Activated CD4-positive, alpha-beta T cell treated with anti-CD3 and anti-CD28 coated beads, Interleukin-2, Interleukin-6, amounts not matched to agents 100 ng/mL and 50 ng/mL, durations not matched to agents 16 hours and 8 hours (primary cell): ENCODE measurements at places on chromosomes 1 and 21.

DNA sequence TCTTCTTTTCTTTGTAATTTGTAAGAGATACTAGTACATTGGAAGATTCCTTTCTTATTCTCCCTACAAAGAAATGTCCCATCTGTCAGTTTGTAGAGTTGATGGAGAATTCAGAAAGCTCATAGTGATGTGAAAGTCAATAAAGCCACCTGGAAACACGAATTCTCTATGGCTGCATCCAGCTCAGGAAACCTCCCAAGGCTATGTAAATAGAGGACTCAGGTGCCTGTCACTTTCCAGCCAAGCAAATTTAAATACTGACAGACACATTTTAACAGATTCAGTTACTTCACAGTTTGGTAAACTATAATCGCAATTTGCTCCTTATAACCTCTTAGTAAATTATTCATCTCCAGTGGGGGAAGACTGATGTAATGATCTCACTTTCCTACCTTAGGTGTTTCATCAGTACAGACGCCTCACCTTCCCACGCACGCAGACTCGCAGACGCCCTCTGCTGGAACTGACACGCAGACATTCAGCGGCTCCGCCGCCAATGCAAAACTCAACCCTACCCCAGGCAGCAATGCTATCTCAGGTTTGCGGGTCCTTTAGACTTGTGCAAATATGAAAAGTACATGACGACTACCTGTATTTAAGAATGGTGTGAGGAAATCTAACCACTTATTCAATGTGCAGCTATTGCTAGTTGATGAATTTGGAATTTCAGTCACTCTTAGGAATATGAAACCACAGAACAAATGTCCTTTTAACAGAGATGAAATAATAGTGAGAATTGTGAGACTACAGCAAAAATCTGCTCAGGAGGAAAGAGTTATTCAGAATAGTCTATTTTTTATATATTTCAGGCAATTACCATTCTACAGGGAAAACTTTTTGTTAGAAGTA, 60.6 kb downstream of the PTPRC start:
- DNase-seq = peak; percentile 59

- no peak for DNase-seq
Measured at GRCh38 chr1:158830904-158831507, at the start of gene MNDA. Gene MNDA (plus strand): TSS chr1:158831351. CDS start chr1:158842154, 10,803 bp downstream.

GRCh38 chr1:9591669-9592509, 3.2 kb downstream of the TMEM201 start:
- DNase-seq = no peak

DNA sequence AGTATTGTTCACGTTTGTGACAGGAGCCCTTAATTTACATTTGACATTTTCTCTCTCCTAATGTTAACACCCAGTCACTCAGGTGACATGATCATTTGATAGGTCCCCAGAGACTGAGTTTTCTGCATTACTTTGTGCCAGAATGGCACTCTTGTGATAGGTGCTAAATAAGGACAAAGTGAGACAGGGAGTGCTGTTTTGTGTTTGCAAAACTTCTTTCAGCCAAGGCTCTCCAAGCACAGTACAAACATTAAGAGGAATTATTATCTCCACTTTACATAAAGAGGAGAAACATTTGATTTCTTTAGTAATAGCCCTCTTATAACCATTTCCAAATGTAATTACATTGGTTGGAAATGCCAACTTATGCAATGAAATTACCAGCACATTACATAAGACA, 355.2 kb downstream of the NTNG1 start:
- DNase-seq = no peak

DNA sequence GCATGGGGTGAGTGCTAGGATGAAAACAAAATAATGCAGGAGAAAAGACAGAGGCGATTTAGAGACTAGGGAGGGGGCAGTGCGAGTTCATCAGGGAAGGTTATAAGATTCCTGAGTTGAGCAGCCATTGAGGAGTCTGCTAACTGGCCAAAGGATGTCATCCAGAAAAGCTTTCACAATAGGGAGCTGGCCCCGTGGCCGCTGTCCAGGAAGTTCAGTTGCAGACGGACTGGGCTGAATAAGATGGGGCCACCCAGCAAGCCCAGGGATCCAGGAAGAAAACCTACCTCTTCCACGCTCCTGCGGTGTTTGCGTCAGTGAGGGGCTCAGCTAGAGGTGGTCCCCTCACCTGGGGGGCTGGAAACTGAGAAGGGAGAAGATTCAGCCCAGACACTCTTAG, 4.0 kb upstream of the PKP1 start:
- DNase-seq = no peak

GRCh38 chr1:201100169-201100930, 11.9 kb downstream of the CACNA1S start:
- no peak for DNase-seq

- no peak for DNase-seq
Measured at GRCh38 chr21:40635391-40635790, 211.6 kb downstream of the DSCAM start.

DNA sequence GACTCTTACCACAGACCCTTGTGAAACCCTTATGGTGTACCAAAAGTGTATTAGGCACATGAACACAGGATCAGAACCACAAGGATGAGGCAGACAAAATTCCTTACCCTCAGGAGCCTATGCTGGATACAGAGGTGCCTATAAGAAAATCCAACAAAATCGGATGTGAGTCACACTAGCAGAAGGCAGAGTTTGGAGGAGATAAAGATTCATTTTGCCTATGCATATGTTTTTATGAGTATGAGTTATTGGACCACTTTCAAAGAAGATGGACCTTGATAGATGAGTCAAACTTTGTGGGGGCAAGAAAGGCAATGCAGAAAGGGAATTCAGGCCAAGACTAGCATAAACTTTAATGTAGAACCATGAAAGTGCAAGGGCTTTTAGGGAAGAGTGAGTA, 17.0 kb downstream of the CAMK1G start:
- DNase-seq = no peak

- no peak for DNase-seq
Measured at GRCh38 chr1:181160998-181161870, 72.7 kb downstream of the IER5 start.

GRCh38 chr1:160628799-160629263, 18.0 kb downstream of the SLAMF1 start:
- no peak for DNase-seq

DNA sequence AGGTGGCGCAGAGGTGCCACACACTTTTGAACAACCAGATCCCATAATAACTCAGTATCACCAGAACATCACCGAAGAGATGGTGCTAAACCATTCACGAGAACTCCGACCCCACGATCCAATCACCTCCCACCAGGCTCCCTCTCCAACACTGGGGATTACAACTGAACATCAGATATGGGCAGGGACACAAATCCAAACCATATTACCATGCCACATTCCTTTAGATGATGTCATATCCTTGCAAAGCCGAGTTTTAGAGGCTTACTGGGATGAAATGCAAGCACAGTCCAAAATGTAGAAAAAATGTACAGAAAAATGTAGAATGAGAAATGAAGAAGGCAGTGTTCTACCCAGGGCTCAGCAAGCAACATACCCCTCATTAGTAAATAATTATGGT, 64.7 kb downstream of the SGIP1 start:
- no peak for DNase-seq

- DNase-seq = no peak
Measured at GRCh38 chr1:24894002-24894401, 36.1 kb downstream of the RUNX3 start.

GRCh38 chr1:6152181-6152580, 27.9 kb downstream of the CHD5 start:
- DNase-seq = no peak

DNA sequence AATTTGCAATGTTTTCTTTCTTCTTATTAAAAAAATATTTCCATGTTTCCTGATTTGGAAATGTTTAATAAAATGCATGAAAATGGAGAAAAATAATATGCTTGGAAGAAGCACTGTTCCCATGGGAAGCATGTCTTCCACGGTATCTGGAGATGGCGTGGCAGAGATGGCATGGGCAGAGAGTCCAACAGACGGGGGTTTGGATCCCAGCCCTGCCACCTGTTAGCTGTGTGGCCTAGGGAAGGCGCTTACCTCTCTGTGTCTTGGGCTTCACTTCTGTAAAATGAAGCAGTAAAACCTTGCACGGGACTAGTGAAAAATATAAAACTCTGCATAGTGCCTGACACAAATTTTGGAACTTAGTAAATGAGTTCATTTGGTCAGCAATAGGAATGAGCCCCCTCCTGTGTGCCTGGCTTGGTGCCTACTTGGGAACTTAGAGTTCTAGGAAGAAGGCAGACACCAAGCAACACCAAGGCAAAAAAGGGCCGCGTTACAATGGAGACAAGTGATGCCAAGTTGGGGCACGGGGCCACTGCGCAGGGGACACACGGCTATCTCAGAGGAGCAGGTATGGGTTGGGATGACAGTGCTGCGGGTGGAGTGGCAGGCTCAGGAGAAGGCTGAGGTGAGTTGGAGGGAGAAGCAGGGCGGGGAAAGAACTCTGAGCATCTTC, 124.2 kb downstream of the KCNN3 start:
- DNase-seq = no peak

GRCh38 chr21:45154511-45155508, 80.4 kb downstream of the ADARB1 start:
- DNase-seq = peak; percentile 13

DNA sequence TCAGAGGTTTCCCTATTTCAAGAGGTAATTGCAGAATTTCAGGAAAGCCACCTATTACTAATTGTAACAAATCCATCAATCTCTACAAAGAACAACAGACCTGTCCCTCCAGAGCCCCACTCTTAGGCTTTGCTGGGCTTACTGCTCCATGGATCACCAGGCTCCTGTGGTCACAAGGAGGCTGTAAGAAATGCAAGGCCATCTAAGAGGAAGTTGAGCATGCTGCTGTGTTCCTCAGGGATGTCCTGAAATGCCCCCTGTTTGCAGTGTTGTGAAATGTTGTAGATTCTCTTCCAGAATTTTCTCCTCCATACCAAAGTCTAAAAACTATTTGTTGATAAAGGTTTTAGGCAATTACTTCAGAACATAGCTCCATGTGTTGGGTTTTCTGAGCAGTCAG, 24.4 kb upstream of the DUSP23 start:
- DNase-seq = no peak

DNA sequence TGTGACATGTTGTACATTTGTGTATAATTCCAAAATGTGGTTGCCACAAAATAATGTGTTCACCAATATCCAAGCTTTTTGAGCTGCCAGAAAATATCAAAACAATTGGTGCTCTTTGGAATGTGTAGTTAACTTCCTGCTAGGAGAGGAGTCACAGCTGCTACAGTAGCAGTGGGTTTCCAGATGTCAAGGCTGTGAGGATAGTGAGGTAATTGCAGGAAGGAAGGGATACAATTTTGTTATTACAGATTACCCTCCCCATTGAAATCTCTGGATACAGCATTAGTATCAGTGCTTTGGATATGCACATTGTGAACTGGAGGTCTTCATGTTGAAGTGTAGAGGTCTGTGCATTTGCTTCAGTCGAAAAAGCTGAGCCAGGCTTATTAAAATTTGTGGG, 253.2 kb downstream of the PTPRC start:
- no peak for DNase-seq

DNA sequence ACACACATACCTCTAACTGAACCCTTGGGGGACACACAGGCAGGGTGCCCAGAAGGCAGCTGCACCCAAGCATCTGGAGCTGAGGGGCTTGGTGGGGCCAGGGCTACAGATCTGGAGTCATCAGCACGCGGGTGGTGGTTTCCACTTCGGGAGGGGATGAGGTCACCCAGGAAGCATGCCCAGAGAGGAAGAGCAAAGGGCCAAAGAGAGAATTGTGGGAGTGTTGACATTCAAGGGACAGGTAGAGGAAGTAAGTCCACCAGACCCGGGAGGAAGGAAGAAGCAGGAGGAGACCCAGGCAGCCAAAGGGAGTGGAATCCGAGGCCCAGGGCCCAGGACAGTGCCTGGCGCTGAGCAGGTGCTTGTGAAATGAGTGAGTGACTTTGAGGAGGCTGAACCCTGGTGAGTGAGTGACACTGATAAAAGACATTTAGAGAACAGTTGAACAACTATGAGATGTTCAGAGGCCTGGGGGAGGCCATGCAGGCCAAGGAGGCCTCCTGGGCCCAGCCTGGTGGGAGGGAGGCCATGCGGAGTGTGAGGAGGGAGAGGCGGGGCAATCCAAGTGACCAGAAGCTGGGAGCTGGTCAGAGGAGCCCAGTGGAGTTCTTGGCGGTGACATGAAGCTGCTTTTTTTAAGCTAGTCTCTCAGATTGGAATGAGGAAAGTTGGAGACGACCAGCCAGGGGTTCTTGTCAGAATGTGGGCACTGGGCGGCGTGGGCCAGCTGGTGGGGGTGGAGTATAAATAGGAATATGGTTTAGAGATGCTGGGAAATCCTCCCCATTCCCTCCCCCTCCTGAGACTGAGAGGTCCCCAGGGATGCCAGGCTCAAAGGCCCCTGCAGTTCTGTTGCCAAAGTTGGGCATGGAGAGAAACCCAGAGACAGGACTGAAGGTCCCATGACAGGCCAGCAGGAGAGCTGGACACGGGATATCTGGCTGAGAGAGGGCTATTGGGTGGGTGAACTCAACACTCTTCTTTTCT, 7.9 kb downstream of the CDK18 start:
- DNase-seq = no peak

GRCh38 chr1:245395680-245396079, 240.9 kb downstream of the KIF26B start:
- DNase-seq = no peak

GRCh38 chr1:151060007-151060656, at the start of gene MLLT11:
Gene MLLT11 (plus strand): TSS chr1:151060397. CDS start chr1:151067225, 6,828 bp downstream.
- no peak for DNase-seq

GRCh38 chr1:186967656-186968394, 139.1 kb downstream of the PLA2G4A start:
- no peak for DNase-seq

DNA sequence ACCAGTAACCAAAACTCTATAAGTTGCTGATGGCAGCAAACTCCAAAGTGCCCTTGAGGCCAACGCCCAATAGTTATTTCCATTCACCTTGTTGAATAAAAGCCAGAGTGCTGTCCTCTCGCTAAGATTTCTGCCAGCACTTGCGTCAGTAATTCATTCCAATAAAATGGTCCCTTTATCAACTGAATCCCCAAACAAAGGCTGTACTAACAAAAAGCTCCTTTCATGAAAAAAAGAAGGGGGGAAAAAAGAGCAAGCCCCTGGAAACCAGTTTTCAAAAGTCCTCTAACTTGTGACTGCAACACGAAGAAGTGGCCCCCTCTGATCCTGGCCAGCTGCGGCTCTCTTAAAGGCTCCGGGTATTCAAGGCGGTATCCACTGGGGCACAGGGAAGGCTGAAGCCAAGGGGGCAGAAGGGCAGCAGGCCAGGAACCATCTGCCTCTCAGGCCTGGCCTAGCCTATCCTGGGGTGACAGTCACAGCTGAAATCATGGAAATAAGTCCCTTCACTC, 55.8 kb upstream of the ZNF326 start:
- no peak for DNase-seq

- no peak for DNase-seq
Measured at GRCh38 chr1:82391712-82392111, 591.0 kb downstream of the ADGRL2 start.

GRCh38 chr1:209662879-209663327, 10.7 kb upstream of the LAMB3 start:
- no peak for DNase-seq

GRCh38 chr1:110065841-110066240, 4.6 kb downstream of the ALX3 start:
- DNase-seq = no peak
